Placental epithelial cell (primary cell): ENCODE measurements at places on chromosomes 4 and X. TPM values are rescaled to one million over a fixed set of nuclear protein-coding genes. Genes with fewer than 3 reads are reported as not detected.

Gene CT45A5
- total RNA-seq: not detected in 2 replicates

Gene ZBED1
- 26.3 and 33.0 TPM in 2 replicates for total RNA-seq

Gene SLC38A5
- 36.1 and 65.6 TPM in 2 replicates for total RNA-seq

Gene TRIML2
- total RNA-seq: 5.5 and 41.3 TPM in 2 replicates

Gene RAI2
- total RNA-seq: not detected in 2 replicates

Gene CFP
- under 0.01 TPM in 1 of 2 replicates, not detected in the other for total RNA-seq

Gene SOD3
- total RNA-seq: 0.65 and 2.4 TPM in 2 replicates

Gene PNCK
- 5.1 TPM in 1 of 2 replicates, not detected in the other for total RNA-seq

Gene CXCL5
- total RNA-seq: under 0.01 TPM in 1 of 2 replicates, not detected in the other

Gene DCAF8L2
- total RNA-seq: not detected in 2 replicates

Gene GPR82
- not detected in 2 replicates for total RNA-seq

Gene FGFBP2
- total RNA-seq: not detected in 2 replicates

Gene BST1
- total RNA-seq: 12.8 and 25.1 TPM in 2 replicates

Gene PIM2
- 5.9 and 8.5 TPM in 2 replicates for total RNA-seq

Gene STPG2
- 0.76 and 1.2 TPM in 2 replicates for total RNA-seq

Gene RCHY1
- 24.3 and 45.5 TPM in 2 replicates for total RNA-seq

Gene MAML3
- 0.43 and 1.2 TPM in 2 replicates for total RNA-seq

Gene CHIC1
- total RNA-seq: 8.6 and 15.2 TPM in 2 replicates

Gene DNAAF6
- total RNA-seq: not detected in 2 replicates

Gene SLITRK4
- 0.11 TPM in 1 of 2 replicates, not detected in the other for total RNA-seq

Gene RASGEF1B
- total RNA-seq: 1.3 and 2.7 TPM in 2 replicates

Gene AR
- under 0.01 TPM in 1 of 2 replicates, not detected in the other for total RNA-seq

Gene ITM2A
- 0.33 and 0.79 TPM in 2 replicates for total RNA-seq

Gene ARHGAP4
- 2.9 and 5.9 TPM in 2 replicates for total RNA-seq

Gene NR3C2
- total RNA-seq: 52.4 and 53.4 TPM in 2 replicates

Gene DCX
- total RNA-seq: not detected in 2 replicates

Gene WDR17
- total RNA-seq: under 0.01 and 0.22 TPM in 2 replicates

Gene NAP1L2
- under 0.01 TPM in 1 of 2 replicates, not detected in the other for total RNA-seq

Gene MYL5
- total RNA-seq: 6.8 and 19.2 TPM in 2 replicates

Gene AKAP14
- total RNA-seq: not detected in 2 replicates

Gene NAT8L
- under 0.01 and 0.11 TPM in 2 replicates for total RNA-seq

Gene UGT2B17
- total RNA-seq: not detected in 2 replicates

Gene UGT2B10
- total RNA-seq: not detected in 2 replicates

Gene FHIP1A
- total RNA-seq: 14.5 and 17.6 TPM in 2 replicates

Gene SYN1
- total RNA-seq: not detected in 2 replicates

Gene MAGEA2
- not detected in 2 replicates for total RNA-seq

Gene TLR1
- total RNA-seq: 0.79 and 0.98 TPM in 2 replicates

Gene FREM3
- total RNA-seq: not detected in 2 replicates

Gene YY2
- total RNA-seq: 0.98 and 1.6 TPM in 2 replicates

Gene CCDC149
- 2.4 and 2.5 TPM in 2 replicates for total RNA-seq

Gene EXOC1L
- total RNA-seq: not detected in 2 replicates

Gene NEUROG2
- not detected in 2 replicates for total RNA-seq

Gene GPR78
- 9.1 and 16.9 TPM in 2 replicates for total RNA-seq

Gene F9
- total RNA-seq: not detected in 2 replicates

Gene OCIAD2
- 38.1 and 68.3 TPM in 2 replicates for total RNA-seq

Gene SSX1
- not detected in 2 replicates for total RNA-seq

Gene PPA2
- 74.2 and 76.8 TPM in 2 replicates for total RNA-seq

Gene SERTM2
- total RNA-seq: not detected in 2 replicates

Gene VCX2
- total RNA-seq: not detected in 2 replicates

Gene RHOXF1
- total RNA-seq: not detected in 2 replicates

Gene SPANXA2
- total RNA-seq: not detected in 2 replicates

Gene TREX2
- 1.6 TPM in 2 replicates for total RNA-seq

Gene SLC6A14
- not detected in 2 replicates for total RNA-seq

Gene FAM184B
- under 0.01 TPM in 1 of 2 replicates, not detected in the other for total RNA-seq

Gene NAA11
- total RNA-seq: not detected in 2 replicates

Gene CCSER1
- 20.0 and 26.9 TPM in 2 replicates for total RNA-seq

Gene PRDM5
- total RNA-seq: 18.3 and 21.6 TPM in 2 replicates

Gene MAGEB10
- total RNA-seq: not detected in 2 replicates

Gene MAGEA11
- not detected in 2 replicates for total RNA-seq
